ENCODE measurements at places on chromosomes 5 and 9.

- DNase-seq, result no peak
These were observed 1.3 kb downstream of the RPP25L start for GRCh38 chr9:34610434-34611206.

DNA sequence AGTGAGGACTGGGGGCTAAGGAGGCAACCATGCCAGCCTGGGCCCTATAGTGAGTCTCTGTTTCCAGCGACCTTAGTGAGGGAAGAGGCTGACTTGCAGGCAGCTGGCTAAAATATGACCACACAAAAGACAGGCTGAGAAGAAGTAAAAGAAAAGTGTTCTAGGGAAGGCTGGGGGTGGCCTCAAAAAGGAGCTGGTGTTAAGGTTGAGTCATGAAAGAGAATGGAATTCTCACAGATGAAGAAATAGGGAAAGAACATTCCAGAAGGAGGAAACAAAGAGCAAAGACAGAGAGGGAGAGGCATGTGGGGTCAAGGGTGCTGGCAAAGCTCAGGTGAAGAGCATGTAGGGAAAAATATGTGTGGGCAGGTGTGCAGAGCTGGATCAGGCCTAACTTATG lies 302.7 kb upstream of the RFX3 start:
- DNase-seq, result peak; percentile 64

DNA sequence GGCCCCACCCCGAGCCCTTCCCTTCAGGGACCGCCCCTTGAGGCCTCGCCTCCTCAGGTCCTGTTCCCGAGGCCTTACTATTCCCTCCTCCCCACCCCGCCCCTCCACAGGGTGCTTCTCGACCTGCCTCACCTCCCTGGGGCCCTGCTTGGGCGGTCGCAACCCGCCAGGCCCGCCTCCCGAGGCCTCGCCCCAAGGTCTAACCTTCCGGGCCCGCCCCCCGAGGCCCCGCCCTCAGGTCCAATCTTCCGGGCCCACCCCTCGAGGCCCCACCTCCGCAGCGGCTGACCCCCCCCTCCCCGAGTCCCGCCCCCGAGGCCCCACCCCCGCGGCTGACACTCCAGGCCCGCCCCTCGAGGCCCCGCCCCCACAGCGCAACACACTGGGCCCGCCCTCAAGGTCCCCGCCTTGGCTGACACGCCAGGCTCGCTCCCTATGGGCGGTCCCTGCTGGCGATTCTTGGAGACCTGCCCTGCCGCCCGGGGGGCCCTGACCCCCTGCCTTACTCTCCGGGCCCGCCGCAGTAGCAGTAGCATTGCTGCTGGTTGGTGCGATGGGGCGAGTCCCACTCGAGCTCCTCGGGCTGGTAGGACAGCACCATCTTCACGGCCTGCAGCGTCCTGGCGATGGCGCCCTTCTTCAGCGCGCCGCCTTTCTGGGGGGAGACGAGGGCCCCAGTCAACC lies 8.2 kb downstream of the PHF19 start:
- peak; percentile 96 for DNase-seq

- DNase-seq, result peak; percentile 11
These were observed 86.4 kb downstream of the MED10 start for GRCh38 chr5:6291961-6292360.

- DNase-seq, result peak; percentile 66
These were observed 30.6 kb upstream of the IQGAP2 start for GRCh38 chr5:76372323-76373054.

DNA sequence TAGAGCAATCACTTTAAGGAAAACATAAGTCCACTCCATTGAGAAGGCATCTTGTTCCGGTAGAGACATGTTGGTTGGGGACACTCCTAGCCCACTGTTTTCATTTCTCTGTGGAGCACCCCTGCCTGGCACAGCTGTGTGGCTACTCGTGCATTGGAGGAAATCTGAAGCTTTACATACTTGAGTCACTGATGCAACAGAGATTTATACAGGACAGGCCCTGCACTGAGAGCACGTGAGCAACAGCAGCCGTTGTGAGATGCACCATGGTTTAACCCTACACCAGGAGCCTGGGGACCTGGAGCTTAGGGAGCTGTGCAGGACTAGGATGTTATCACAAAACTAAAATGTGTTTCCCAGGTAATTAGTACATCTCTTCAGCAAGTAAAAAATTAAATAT lies 230.7 kb upstream of the IRX1 start:
- no peak for DNase-seq

DNA sequence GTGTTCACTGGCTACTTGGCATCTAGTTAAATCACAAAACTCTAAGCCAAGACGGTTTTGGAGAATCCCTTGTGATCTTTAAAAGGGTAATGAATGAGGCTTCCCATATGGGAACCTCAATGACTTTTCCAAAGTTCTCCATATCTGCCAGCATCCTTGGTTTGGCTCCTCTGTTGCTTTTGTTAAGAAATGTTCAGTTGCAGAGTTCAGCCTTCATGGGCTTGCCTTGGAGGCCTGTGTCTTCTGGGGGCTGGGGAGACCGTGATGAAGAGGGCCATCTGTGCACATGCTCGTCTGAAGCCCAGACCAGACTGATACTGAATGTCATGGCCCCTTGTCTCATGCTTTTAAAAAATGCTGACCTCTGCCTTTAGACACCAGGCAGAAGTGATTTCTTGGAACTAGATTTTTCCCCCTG lies 84.3 kb downstream of the RAI14 start:
- DNase-seq, result no peak

DNA sequence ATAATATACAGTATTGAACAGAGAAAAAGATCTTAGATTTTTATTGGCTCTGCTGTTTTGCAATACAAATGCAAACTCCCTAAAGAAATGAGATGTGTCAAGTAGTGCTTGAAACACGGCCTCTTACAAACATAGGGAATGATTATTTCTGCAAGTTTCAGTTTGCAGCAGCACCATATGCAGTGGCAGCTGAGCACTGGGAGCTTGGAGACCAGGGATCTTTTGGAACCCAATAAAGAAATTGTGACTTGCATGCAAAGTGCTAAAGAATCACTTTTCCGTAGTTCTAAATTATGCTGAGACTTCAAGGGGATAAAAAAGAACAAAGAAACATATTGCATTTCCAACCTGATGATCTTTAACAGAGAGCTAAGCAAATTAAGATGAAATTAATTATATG lies 674.6 kb upstream of the ZNF608 start:
- no peak for DNase-seq

GRCh38 chr9:89357331-89358197 lies 39.3 kb downstream of the SECISBP2 start:
- DNase-seq, result no peak

- DNase-seq, result no peak
These were observed 153.7 kb upstream of the MSX2 start for GRCh38 chr5:174570662-174571061.

GRCh38 chr9:110897943-110898342 lies 140.3 kb downstream of the LPAR1 start:
- peak; percentile 66 for DNase-seq

- DNase-seq, result peak; percentile 63
These were observed 31.1 kb downstream of the FBXW11 start for GRCh38 chr5:171975262-171975876.

DNA sequence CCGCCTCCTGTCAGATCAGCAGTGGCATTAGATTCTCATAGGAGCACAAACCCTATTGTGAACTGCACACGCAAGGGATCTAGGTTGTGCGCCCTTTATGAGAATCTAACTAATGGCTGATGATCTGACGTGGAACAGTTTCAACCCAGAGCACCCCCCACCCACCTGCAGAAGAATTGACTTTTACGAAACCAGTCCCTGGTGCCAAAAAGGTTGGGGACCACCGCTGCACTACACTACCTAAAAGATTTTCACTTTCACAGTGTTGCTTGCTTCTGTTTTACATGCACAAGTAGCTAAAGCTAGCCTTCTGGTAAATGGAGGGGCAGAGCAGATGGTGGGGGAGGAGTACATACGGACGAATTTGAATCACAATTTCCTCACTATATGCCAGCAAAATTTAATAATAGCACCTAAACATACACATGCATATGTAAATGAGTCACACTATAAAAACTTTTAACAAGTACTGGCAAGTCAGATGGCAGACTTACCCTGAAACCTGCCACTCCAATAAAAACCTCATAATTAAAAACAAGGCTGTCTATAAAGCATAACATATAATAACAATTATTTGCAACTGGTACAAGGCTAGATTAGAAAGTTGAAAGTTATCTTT lies 24.0 kb upstream of the CDKN2B start:
- DNase-seq, result no peak

GRCh38 chr9:93930070-93930469 lies 25.1 kb downstream of the BARX1 start:
- DNase-seq, result no peak

GRCh38 chr9:135574331-135574730 lies 12.8 kb downstream of the PAEP start:
- DNase-seq, result no peak

- DNase-seq, result peak; percentile 59
These were observed 29.3 kb downstream of the PCDH1 start for GRCh38 chr5:141848744-141849414.

DNA sequence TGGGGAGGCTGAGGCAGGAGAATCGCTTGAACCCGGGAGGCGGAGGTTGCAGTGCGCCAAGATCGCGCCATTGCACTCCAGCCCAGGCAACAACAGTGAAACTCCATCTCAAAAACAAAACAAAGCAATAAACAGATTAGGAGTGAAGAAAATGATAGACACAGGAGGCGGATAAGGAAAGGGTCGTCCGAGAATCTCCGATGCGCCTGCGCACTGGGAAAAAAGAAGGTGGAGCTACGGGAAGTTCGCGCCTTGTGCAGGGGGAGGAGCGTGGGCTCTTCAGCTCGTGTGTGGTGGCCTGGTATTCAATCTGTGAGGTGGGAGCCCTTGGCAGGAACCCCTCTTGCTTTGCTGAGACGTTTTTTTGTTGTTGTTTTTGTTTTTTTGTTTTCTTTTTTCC lies 47.3 kb downstream of the GNA14 start:
- DNase-seq, result no peak

DNA sequence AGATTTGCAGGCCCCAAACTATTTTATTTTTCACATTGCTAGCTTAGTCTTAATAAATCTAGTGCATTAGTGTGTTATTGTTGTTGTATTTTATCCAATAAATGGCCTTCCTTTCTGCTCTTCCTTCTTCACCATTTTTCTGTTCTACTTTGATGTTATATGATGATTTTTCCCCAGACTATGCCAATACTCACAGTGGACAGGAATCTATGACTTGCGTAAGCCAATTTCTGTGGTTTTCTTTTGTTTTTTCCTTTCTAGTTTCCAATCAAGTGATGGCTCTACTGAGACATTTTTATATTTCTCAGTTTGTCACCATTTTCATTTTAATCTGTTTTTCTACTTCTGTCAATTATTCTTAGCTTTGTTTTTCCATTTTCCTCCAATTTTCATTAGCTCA lies 106.8 kb upstream of the FBXL7 start:
- no peak for DNase-seq

GRCh38 chr5:56494300-56494731 lies 261.2 kb upstream of the ANKRD55 start:
- DNase-seq, result peak; percentile 60

DNA sequence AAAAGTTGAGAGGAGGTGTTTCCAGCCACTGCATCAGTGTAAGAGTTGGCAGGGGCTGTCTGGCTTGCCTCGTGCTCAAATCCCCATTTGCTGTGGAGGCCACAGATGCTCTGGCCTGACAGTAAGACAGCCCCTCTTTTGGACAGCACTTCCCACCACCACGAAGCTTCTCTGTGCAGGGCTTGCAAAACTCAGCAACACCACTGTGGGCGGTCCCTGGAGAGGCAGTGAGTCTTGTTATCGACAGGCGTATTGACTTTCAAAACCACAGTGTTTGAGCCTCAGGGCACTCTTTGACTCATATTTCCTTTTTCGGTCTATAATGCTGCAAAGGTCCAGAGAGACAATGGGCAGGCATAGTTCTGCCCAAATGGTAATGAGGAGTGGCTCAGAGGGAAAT lies 539.5 kb downstream of the EBF1 start:
- DNase-seq, result no peak

DNA sequence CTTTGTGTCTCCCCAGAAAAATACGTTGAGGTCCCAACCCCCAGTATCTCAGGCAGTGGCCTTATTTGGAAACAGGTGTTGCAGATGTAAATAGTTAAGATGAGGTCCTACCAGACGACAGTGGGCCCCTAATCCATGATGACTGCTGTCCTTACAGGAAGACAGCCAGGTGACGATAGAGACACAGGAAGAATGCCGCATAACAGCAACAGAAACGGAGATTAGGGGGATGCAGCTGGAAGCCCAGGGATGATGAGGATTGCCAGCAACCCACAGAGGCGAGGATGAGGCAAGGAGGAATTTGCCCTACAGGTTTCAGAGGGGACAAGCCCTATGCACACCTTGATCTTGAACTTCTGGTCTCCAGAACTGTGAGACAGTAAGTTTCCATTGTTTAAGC lies 46.5 kb downstream of the ROPN1L start:
- no peak for DNase-seq

DNA sequence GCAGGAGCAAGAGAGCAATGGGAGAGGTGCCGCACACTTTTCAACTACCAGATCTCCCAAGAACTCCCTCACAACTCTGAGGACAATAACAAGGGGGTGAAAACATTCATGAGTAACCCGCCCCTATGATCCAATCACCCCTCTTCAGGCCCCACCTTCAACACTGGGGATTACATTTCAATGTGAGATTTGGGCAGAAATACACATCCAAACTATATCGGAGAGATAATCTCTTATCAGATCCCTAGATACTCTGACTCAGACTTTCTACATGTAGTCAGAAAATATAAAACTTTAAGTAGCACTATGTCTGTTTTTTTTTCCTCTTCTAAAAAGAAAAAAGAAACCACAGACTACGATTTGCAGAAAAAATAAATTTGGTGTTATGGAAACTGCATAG lies 1595.9 kb upstream of the NUDT12 start:
- DNase-seq, result no peak

DNA sequence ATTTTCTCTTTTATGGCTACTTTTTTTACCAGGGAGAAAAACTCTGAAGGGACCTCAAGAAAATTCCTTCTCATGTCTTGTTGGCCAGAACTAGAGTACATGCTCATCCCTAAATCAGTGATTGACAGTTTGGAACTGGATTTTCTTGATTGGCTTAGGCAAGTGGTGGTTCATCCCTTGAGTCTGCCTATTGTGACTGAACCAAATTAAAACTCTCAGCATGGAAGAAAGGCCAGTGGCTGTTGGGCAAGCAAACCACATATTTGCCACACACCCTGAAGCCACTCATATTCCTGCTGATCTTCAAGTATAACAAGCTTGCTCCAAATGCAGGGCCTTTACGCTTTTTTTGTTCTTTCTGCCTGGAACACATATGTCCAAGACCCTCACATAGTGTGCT lies 7.2 kb upstream of the HOMER1 start:
- DNase-seq, result no peak

All from cardiac fibroblast (primary cell).